ENCODE measurements at places on chromosomes 5 and 9. TPM values are rescaled to one million over a fixed set of nuclear protein-coding genes. Genes with fewer than 3 reads are reported as not detected.

ANKRD18A gene
- 1.2 TPM for polyA plus RNA-seq

STOML2 gene
- polyA plus RNA-seq = 250 TPM

IFNA21 gene
- not detected for polyA plus RNA-seq

PCDHB7 gene
- polyA plus RNA-seq = not detected

ROPN1L gene
- polyA plus RNA-seq = 0.19 TPM

CBY3 gene
- polyA plus RNA-seq = not detected

FBN2 gene
- polyA plus RNA-seq = 9.4 TPM

PSAT1 gene
- polyA plus RNA-seq = 135 TPM

C9orf85 gene
- polyA plus RNA-seq = 9.5 TPM

NMRK1 gene
- polyA plus RNA-seq = 22.5 TPM

CA9 gene
- 0.15 TPM for polyA plus RNA-seq

PLAC8L1 gene
- 0.27 TPM for polyA plus RNA-seq

TAF11L10 gene
- not detected for polyA plus RNA-seq

GRXCR2 gene
- not detected for polyA plus RNA-seq

CLIC3 gene
- 1.3 TPM for polyA plus RNA-seq

MEIKIN gene
- not detected for polyA plus RNA-seq

ELAVL2 gene
- 2.5 TPM for polyA plus RNA-seq

TERT gene
- not detected for polyA plus RNA-seq

CAMK2A gene
- polyA plus RNA-seq = not detected

SLC25A48 gene
- not detected for polyA plus RNA-seq

GPR150 gene
- polyA plus RNA-seq = 0.14 TPM

SHOC1 gene
- 0.03 TPM for polyA plus RNA-seq

VLDLR gene
- 0.82 TPM for polyA plus RNA-seq

ARL14EPL gene
- not detected for polyA plus RNA-seq

SLC6A18 gene
- not detected for polyA plus RNA-seq

AMBP gene
- not detected for polyA plus RNA-seq

ZNF483 gene
- polyA plus RNA-seq = 0.17 TPM

DUSP1 gene
- 6.2 TPM for polyA plus RNA-seq

SPDL1 gene
- polyA plus RNA-seq = 14.5 TPM

CHSY3 gene
- 0.26 TPM for polyA plus RNA-seq

HK3 gene
- not detected for polyA plus RNA-seq

FOXI1 gene
- polyA plus RNA-seq = not detected

BAAT gene
- 0.04 TPM for polyA plus RNA-seq

SPOCK1 gene
- 0.27 TPM for polyA plus RNA-seq

ADAM19 gene
- 11.9 TPM for polyA plus RNA-seq

CCDC171 gene
- polyA plus RNA-seq = 0.18 TPM

FAM151B gene
- 0.68 TPM for polyA plus RNA-seq

PCDHA9 gene
- not detected for polyA plus RNA-seq

SLC9A3 gene
- 0.60 TPM for polyA plus RNA-seq

TRAF2 gene
- polyA plus RNA-seq = 26.7 TPM

LRRC19 gene
- polyA plus RNA-seq = not detected

C1QTNF2 gene
- 0.34 TPM for polyA plus RNA-seq

UBE2D2 gene
- 153 TPM for polyA plus RNA-seq

PDCD1LG2 gene
- polyA plus RNA-seq = 9.2 TPM

MTAP gene
- polyA plus RNA-seq = 24.6 TPM

CER1 gene
- not detected for polyA plus RNA-seq

PALM2AKAP2 gene
- not detected for polyA plus RNA-seq

DEPDC1B gene
- 17.6 TPM for polyA plus RNA-seq

AIF1L gene
- polyA plus RNA-seq = 4.1 TPM

SUSD3 gene
- polyA plus RNA-seq = 0.18 TPM

S100Z gene
- not detected for polyA plus RNA-seq

TMEM252 gene
- not detected for polyA plus RNA-seq

RNF208 gene
- polyA plus RNA-seq = 1.2 TPM

PGGT1B gene
- polyA plus RNA-seq = 4.1 TPM

GPR151 gene
- polyA plus RNA-seq = not detected

ADAMTS19 gene
- polyA plus RNA-seq = 0.02 TPM
